ENCODE measurements at places on chromosomes 1 and 21.

- no peak for DNase-seq
These were observed 61.5 kb downstream of the ADARB1 start for GRCh38 chr21:45135868-45136267.

- DNase-seq: peak; percentile 24
These were observed 1.6 kb upstream of the PTPN7 start for GRCh38 chr1:202162047-202162417.

DNA sequence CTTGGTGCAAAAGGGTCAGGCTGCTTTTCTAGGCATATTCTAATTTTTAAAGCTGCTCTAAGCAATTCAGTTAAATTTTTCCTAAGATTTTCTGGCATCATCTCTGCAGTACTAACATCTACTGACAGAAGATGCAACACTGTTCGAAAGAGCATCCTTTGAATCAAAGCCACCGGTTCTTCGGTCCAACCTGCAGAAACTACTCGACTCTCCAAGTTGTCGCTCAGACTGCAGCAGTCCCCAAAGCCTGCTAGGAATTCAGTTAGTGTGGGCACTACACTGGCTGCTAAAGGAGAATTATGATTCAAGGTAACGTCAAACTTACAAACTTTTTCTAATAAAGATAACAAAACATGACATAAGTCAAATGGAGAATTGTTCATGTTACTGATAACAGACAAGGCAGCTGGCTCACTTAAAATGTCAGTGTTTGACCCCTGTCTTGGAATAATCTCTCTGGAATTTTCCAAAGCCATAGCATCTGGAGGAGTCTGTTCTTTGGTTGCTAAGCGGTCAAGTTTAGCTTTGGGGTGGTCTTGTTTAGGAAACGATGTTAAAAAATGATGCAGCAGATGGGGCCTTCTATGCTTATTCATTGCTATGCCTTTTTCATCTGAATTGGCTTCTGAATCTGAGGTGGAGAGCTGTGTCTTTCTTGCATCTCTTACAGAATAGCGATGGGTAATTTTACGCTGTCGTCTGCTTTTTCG is 56.9 kb downstream of the LYST start:
- no peak for DNase-seq

- DNase-seq: no peak
These were observed 2.8 kb downstream of the ARHGEF2 start for GRCh38 chr1:155975375-155976061.

GRCh38 chr1:38088366-38088765 is 41.8 kb upstream of the POU3F1 start:
- no peak for DNase-seq

GRCh38 chr1:106975944-106976343 is 80.5 kb upstream of the PRMT6 start:
- DNase-seq: no peak

Data from activated gamma-delta T cell (primary cell).